Hepatocyte (in vitro differentiated cells): ENCODE measurements at places on chromosomes 3 and 15. TPM values are rescaled to one million over a fixed set of nuclear protein-coding genes. Genes with fewer than 3 reads are reported as not detected.

DNA sequence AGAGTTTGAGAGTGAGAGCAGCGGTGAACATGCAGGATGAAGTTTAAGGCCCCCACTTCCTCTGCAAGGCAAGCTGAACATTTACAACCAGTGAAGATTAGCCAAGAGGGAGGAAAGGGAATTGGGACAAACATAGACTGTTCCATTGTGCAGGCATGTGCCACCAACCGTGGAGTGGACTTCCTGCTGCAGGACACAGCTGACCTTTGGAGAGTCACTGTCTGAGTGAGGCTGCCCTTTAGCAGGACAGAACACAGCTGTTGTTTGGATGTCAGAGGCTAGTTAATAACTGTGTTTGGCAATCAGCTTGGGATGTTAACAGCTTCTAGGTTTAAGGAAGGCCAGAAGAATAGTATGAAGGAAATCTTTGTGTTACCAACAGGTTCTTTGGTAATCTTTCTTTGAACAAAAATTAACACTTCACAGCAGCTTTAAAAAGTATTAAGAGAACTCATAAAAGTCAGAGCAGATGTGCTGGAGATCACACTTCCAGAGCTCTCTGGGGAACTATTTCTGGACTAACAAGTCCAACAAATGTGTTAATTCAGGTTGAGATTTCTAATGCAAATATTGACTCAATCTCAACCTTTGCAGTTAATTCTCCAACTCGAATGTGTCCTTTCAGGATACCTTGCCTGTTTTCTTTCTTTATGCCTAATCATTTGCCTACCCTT is 31.4 kb downstream of the CTDSPL start:
- H3K27me3 ChIP-seq: no peaks in the 10 kb centered on the region
- DNase-seq: peak; percentile 20
- peak overlapping the region; percentile 14 for H3K27ac ChIP-seq

DNA sequence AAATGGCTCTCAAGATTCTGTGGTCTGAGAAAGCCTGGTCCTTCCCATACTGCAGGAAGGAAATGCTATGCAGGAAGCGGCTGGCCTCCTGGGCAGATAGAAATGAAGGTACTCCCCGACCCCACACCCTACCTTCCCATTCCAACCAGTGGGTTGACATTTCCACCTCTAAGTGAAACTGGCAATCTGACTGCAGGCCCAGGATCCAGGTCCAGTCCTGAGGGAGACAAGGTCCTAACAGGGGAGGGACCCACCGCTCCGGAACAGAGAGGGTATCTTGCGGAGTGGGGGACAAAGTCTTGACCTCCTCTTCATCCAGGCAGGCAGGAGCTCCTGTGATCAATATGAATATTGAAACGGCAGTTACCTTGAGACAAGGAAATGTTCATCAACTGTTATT is 6.6 kb upstream of the LOXL1 start:
- DNase-seq: no peak
- H3K27ac ChIP-seq: no peak overlapping the region
- peaks cover 33% of the 10 kb centered on the region for H3K4me1 ChIP-seq
- no peaks in the 10 kb centered on the region for H3K36me3 ChIP-seq

GRCh38 chr15:75832114-75832513 is 11.1 kb upstream of the UBE2Q2 start:
- H3K4me1 ChIP-seq: peaks cover 6% of the 10 kb centered on the region
- no peaks in the 10 kb centered on the region for H3K36me3 ChIP-seq
- H3K27me3 ChIP-seq: no peaks in the 10 kb centered on the region

GRCh38 chr3:54222316-54222715 is 100.0 kb downstream of the CACNA2D3 start:
- no peak for DNase-seq
- no peaks in the 10 kb centered on the region for H3K27me3 ChIP-seq
- no peaks in the 10 kb centered on the region for H3K36me3 ChIP-seq
- H3K4me1 ChIP-seq: no peaks in the 10 kb centered on the region

DNA sequence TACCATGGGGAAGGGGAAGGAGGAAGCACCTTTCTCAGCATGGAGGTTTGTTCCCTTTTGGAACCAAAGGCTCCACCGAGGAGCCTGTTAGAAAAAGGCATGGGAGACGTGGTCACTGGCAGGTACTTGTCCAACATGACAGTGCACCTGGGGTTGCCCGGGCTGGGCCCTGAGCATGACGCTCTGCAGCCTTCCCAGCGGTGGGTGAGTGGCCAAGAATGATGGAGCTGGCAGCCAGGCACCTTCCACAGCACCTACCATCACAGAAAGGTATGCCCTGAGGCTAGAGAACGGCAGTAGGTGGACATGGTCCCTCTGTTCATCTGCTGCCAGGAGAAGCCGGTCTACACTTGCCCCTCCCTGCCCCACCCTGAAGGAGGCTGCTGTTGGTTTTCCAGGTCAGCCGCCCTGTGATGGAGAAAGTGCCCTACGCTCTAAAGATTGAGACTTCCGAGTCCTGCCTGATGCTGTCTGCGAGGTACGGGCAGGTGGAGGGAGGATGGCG is 29.0 kb upstream of the NR2C2 start:
- no peaks in the 10 kb centered on the region for H3K36me3 ChIP-seq
- no peaks in the 10 kb centered on the region for H3K27me3 ChIP-seq
- H3K4me1 ChIP-seq: no peaks in the 10 kb centered on the region
- no peak overlapping the region for H3K4me3 ChIP-seq

LMCD1 gene
- 185 and 195 TPM in 2 replicates for total RNA-seq

ZIC4 gene
- total RNA-seq: 0.08 and 0.17 TPM in 2 replicates
